ENCODE measurements at places on chromosomes 13 and 19.

DNA sequence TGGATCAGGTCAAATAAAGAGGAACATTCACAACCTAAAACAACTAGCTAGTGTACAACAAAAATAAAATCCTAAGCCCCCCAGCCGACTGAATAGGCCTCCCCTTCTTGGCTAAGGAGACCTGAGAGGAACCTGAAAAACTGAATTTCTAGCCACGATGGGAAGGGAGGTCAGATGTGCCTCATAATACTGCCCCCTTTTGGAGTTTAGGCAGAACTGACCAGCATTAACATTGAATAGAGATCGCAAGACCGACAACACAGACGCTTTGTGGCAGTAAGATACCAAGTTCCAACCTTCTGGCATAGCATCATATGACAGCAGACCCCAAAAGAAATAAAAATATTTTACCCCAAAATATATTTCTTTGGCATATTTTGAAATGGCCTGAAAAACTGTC, 15.9 kb downstream of the CBY2 start:
- DNase-seq, result no peak

- no peak for DNase-seq
Measured at GRCh38 chr13:113028336-113029060, 59.5 kb downstream of the MCF2L start.

- no peak for DNase-seq
Measured at GRCh38 chr13:20006206-20006605, 47.7 kb downstream of the ZMYM2 start.

DNA sequence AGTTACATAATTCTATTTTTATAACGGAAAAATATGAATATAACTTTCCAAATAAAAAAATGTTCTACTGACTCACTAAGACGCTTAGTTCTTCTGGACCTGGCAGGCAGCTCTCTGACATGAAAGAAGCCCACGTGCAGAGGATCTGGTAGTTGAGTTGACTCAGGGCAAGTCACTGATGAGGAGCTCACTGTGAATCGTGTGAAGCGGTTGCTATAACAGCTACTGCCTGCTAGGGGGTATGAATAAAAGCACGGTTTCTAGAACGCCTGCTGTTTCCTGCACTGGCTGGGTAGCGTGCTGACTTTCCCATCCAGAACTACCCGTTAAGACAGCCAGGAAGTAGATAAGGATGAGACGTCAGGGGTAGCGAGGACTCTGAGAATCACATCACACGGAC, 54.7 kb upstream of the WASF3 start:
- DNase-seq, result no peak

DNA sequence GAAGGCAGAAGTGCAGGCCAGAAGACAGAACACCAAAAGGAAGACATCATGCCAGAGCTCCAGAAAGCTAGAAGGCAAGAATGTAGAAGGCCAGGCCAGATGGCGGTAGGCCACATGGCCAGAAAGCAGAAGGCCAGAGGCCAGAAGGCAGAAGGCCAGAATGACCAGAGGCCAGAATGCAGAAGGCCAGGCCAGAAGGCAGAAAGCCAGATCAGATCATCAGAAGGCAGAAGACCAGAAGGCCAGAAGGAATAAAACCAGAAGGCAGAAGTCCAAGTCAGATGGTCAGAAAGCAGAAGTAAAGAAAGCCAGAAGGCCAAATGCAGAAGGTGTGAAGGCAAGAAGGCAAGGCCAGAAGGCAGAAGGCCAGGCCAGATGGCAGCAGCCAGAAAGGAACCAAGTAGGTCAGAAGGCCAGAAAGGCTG, 185.0 kb downstream of the TUBA3C start:
- DNase-seq, result no peak

DNA sequence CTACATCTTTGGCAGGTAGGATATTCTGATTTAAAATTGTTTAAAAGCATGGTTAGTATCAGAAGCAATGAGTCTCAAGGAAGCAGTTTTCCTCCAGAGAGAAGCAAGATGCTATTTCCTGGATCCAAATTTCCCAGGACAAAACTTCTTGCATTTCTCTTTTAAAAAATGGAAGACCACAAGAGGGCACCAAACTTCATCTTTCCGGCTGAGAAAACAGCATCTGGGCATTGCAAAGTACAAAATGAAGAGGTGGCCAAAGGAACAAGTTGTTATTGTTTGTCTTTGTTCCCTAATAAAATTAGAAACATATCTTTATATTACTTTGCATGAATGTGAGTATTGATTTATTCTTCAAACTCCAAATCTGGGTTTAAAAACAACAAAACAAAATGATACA, 60.0 kb upstream of the LRCH1 start:
- no peak for DNase-seq

All from liver (tissue), 10 donors.